ENCODE measurements at places on chromosomes 1 and 21.

DNA sequence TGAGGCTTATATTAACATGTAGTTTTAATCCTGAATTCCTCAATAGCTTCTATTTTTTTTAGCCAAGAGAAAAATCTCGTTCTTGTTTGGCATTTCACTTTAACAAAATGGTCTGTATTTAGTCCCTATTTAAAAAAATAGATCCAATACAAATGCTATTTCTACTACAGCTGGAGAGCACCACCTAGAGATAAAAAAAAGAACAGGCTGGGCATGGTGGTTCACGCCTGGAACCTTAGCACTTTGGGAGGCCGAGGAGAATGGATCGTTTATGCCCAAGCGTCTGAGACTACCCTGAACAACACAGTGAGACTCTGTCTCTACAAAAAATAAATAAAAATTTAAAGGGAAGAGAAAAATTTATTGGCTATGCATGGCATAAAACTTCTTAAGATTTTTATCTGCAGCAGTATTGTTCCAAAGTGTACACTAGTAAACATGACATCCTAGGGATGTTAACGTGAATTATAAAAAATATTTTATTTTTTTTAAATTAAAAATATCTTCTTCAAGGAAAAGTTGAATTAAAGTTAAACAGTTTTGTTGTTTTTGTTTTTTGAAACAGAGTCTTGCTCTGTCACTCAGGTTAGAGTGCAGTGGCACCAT is 4.4 kb downstream of the ST7L start:
- no peak for DNase-seq

DNA sequence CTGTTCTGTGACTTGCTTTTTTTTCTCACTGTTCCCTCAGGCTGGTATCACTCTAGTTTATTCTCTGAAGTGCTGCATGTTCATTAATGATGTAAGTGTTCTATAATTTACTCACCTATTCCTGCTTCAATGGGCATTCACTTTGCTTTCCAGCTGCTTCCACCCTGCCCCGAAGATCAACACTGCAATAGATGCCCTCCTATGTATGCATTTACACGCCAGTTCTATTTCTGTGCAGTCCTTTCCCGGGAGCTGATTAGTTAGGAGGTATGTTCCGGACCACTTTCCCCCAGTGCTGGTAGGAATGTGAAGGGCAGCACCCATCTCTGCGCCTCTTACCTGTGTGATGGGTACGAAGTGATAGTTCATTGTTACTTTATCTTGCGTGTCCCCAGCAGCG is 103.4 kb downstream of the DHRS3 start:
- no peak for DNase-seq

DNA sequence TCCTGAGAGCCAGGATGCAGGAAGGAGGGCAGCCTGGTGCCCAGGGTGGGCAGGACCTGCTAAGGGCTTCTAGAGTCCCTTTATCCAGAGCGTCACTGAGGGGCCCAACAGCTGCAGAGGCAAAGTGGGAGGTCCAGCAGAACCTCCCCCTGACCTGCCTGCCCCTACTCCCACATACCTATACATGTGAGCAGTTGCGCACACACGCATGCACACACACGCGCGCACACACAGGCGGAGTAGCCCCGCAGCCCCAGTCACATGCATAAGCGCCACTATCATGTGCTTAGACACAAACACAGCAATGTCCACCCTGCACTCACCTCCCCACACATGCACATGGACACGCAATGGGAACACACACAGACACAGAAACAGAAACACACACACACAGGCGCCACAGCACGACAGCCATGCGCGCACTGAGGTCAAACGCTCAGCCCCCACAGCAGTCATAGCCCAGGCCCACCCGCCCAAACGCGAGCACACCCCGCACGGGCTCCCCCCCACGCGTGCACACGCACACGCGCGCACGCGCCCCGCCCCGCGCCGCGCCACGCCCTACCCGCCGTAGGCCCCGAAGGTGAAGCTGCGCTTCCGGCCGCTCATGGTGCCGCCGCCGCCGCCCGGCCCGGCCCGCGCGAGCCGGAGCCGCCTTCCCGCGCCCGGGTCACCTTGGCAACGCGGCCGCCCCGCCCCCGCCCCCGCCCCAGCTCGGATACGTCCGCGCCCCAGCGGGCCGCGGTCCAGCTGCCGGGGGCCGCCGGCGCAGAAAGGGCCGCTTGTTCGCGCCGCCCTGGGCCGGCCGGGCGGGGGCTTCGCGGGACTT is 17.7 kb downstream of the RAP1GAP start:
- peak; percentile 47 for DNase-seq

DNA sequence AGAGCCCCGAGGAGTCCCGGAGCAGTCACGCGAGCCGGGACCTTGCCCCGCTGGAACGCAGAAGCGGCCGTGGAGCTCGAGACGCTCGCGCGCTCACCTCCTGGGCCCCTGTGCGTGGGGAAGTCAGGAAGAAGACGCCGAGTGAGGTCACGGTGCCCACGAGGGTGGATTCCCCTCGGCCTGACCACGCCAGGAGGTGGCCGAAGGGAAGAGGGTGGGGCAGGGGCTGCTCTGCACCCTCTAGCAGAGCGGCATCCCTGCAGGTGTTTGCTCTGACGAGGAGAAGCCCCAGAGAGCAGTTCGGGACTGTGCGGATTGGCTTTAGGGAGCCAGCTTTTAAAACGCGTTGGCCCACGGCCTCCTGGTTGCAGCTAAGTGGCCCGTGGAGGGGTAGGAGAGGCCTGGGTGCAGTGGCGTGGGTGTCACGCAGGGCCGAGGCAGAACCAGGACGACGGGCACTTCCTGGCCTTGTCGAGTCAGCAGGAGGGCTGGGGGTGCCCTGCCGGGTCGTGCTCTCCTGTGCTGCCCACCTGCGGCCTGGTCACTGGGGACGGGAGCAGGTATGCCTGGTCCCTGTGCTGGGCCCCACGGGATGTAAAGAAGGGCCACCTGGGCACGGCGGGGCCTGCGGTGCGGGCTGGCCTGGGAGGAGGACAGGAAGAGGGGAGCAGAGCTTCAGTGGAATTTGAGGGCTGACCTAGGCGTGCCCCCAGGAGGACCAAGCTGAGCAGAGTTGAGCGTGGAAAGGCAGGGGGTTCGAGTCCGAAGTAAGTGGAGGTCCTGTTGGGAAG is 1.0 kb downstream of the PDXK start:
- no peak for DNase-seq

GRCh38 chr1:55081905-55082296 is 42.6 kb downstream of the PCSK9 start:
- no peak for DNase-seq

DNA sequence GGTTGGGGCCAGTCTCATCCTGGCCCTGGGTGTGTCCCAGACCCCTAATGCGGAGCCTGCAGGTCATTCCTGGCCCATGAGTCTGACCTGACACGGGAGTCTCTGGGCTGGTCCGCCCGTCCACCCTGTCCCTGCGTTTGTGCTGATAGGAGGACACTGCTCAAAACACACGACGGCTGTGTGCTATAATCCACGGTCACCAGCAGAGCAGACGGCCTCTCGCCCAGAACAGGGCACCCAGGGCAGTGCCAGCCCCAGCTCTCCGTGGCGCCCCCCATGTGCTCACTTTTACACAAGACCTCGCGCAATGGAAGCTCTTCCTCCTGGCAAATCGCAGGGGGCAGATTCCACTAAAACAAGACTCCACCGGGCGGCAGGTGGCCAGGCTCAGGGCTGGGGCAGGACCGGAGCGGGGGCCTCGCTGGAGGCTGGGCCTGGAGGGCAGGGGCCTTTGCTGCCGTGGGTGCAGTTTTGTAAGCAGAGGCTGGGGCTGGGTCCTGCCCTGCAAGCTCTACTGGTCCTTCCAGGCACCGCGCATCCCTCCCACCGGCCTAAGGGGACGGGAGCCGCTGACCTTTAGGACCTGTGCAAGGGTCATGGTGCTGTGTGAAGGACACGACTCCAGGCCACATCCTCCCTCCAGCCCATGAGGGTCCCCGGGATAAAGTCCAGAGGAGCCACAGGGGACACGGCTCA is 10.6 kb upstream of the SLC19A1 start:
- no peak for DNase-seq

- no peak for DNase-seq
Measured at GRCh38 chr1:228978484-228979324, 243.4 kb downstream of the RHOU start.

- DNase-seq, result no peak
Measured at GRCh38 chr1:24400065-24400464, 13.5 kb downstream of the STPG1 start.

DNA sequence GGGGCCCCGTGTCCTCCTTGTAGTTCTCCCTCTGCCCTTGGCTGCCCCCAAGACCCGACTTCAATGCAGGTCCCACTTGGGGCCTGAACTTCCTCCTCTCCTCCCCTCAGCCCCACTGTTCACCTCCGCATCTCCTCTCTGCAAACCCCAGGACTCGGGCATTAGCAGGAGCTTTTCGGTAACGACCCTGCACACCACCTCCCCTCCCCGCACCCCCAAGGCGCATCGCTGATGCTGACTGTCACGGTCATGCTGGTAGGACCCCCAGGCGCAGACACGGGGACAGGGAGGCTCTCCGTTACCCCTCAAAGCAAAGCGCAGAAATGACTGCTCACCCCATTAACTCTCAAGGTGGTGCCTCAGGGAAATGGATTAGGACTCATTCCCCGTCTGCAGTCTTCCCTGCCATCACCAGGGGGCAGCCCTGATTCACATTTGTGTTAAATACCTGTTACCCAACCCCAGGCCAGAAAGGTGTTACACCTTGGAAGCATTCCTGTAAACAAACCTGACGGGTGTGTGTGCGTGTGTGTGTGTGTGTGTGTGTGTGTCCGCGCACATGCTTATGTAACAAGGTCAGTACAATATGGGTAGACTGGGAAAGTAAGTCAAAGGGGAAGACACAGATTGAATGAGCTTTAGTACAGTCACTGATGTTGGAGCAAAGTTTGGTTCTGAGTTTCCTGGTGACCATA is 6.4 kb upstream of the GUCA2B start:
- peak; percentile 75 for DNase-seq

DNA sequence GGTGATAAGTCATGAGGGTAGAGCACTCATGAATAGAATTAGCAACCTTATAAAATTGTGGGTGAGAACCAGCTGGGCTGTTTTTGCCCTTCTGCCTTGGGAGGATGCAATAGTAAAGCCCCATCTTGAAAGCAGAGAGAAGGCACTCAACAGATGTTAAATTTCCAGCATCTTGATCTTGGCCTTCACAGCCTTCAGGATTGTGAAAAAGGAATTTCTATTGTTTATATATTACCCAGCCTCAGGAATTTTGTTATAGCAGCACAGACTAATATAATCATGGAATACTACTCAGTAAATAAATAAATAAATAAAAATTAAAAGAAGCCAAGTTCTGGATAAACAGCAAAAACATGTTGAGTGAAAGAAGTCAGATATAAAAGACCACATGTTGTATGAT is 175.2 kb downstream of the KCNT2 start:
- DNase-seq, result no peak

DNA sequence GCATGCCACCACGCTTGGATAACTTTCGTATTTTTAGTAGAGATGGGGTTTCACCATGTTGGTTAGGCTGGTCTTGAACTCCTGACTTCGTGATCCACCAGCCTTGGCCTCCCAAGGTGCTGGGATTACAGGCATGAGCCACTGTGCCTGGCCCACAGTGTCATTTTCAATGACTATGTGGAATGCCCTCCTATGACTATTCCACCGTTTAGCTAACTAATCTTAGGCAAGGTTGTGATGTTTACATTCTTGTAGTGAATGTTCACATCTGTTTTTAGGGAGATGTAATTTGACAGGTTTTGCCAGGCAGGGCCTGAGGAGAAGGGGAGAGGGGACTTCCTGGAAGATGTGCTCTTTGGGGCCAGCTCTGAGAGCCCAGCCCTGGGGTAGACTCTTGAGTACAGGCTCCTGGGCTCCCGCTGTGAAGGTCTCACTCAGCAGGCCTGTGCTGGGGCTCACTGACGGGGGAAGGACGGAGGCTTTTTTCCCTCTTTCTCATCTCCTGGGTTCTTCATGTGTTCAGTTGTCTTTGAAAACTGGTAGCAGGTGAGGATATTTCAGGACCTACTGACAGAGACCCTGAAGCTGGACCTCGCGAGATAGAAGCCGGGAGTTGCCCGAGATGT is 13.2 kb downstream of the COQ8A start:
- DNase-seq, result no peak

DNA sequence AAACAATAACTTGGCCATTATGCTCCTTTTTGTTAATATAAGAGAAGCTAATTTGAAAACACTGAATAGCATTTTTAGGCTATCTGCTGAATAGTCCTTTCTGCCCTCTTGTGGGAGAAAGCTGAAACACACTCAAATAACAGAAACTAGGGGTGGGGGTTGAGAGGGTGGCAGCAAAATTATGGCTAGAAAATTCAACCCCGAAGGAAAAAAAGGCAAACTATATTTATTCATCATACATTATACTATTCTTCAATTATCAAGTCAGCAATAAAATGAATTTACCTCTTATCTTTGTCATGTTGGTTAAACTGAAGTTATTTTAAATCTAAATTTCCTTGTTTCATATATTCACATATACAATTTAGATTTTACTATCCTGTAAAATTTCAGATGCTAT is 255.9 kb downstream of the FAF1 start:
- no peak for DNase-seq

- no peak for DNase-seq
Measured at GRCh38 chr1:86546787-86547221, at the start of gene CLCA4. Gene CLCA4, plus strand, starts transcription at chr1:86547078. Its CDS starts 42 bp downstream, at chr1:86547120.

GRCh38 chr1:89758156-89758555 is 62.7 kb upstream of the LRRC8D start:
- DNase-seq, result no peak

DNA sequence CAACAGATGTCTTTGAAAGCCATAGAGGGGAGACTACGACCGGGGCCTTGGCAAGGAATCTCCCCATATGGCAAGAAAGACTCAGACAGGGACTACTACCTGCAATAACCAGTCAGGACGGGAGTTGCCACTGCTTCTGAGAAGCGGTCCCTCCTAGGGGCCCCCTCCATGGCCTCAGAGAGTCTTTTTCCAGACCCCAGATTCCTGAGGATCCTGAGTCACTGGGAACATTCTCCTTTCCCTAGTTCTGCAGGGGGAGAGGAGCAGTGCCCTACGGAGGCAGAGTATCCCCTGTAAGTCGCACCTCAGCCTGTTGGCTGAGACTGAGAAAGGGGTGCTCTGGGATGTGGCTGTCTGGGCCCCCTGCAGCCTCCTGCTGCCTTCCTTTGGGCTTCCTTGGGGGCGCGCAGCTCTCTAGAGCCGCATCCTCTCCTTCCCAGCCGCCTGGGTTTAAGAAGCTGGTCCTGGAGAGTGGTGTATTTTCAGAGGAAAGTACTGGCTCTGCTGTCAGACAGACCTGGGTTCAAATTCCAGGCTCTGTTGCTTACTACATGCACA is 7.8 kb downstream of the GLIS1 start:
- DNase-seq, result no peak

GRCh38 chr1:182215764-182216163 is 154.3 kb upstream of the ZNF648 start:
- no peak for DNase-seq

- DNase-seq, result peak; percentile 43
Measured at GRCh38 chr1:42379794-42380585, 602 bp upstream of the RIMKLA start.

GRCh38 chr1:166159656-166160055 is 7.1 kb downstream of the FAM78B start:
- no peak for DNase-seq

- DNase-seq, result peak; percentile 8
Measured at GRCh38 chr1:170929835-170930554, 5.3 kb upstream of the MROH9 start.

GRCh38 chr1:199205740-199206441 is 567.1 kb downstream of the PTPRC start:
- no peak for DNase-seq
